ENCODE measurements at places on chromosomes 5 and 9.

- no peak for DNase-seq
Measured at GRCh38 chr5:68661237-68661636, 432.6 kb upstream of the SLC30A5 start.

- no peak for DNase-seq
Measured at GRCh38 chr5:164532235-164532900, 1026.9 kb downstream of the MAT2B start.

DNA sequence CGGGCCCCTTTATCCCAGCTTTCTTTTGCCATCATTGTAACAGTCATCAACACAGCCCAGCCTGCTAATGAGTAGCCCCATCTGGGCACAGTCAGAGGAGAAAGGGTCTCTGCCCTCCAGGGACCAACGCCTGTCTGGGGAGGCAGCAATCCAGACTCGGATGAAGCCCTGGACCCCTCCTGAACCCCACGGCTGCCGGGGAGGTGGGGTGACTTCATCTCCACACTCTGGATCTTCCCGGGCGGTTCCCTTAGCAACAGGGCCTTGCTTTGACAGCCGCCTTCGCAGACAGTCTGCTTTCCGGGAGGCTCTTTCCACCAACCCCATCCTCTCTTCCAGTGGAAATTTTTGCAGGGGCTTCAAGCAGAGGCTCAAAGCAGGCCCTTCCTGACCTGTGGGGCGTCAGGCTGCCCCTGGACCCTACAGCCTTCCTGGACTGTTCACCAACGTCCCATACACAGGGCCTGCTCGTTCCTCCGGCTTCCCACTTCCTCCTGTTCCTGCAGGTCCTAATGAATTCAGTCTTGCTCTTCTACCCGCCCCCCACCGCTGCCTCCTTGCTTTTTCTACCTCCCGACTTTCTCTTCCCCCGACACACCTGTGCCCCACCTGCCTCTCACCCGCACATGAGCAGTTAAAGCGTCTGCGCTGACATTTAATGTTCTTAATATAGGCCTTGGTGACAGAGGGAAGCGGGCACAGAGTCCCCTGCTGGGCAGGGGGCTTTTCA, 161.7 kb upstream of the MVB12B start:
- DNase-seq = no peak

GRCh38 chr9:18022642-18023041, 443.8 kb downstream of the SH3GL2 start:
- no peak for DNase-seq

DNA sequence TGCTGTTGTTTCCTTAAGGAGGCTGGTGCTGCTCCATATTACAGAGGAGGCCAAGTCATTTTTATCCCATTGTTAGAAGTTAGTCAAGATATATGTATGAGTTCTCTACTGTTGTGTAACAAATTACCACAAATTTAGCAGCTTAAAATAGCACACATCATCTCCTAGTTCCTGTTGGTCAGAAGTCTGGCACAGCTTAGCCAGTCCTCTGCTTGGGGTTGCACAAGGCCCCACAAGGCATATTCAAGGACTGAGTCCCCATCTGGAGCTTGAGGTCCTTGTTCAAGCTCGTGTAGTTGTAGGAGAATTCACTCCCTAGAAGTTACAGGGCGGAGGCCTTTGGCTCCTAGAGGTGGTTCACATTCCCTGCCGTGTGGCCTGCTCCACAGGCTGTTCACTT, 14.7 kb downstream of the MTAP start:
- DNase-seq = peak; percentile 55

All from osteoblast (primary cell).